ENCODE measurements at places on chromosomes 3 and 15. TPM values are rescaled to one million over a fixed set of nuclear protein-coding genes. Genes with fewer than 3 reads are reported as not detected.

DNA sequence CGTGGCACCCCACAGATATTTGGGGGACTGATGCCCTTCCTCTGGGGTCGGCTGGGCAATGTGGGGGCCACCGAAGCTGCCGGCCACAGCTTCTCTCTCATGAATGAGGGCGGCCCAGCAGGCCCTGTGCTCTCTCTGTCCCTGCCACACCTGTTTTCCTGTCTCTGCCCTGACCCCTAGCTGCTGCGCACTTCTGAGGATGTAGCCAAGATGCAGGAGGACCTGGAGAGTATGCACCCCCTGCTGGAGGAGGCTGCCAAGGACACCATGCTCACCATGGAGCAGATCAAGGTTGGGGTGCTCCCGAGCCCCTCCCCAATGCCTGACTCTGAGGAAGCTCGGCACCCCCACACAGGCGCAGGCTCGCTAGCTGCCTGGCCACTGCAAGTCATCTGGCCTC lies 59.7 kb downstream of the SEMA3G start:
- DNase-seq = no peak
- H3K27ac ChIP-seq = no peak overlapping the region
- no peak overlapping the region for H3K4me3 ChIP-seq
- H3K27me3 ChIP-seq = no peaks in the 10 kb centered on the region
- no peaks in the 10 kb centered on the region for H3K36me3 ChIP-seq

PLCD1 gene
- total RNA-seq = 19.9 TPM

DNA sequence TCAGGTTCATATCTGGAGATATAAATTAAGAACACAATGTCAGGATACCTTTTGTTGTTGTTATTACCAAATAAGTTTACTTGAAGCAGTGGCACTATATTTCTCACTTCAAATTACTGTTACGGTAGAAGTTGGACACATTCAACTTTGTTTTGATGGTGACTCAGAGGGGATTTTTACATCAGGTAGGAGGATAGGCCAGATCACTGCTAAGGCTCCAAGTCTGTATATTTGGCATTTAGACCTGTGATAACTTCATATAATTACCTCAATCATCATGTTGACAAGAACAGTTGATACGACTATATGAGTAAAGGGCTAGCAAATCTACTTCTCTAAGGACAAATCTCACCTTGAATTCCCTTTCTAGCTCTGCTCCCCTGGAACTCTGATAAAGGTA lies 15.6 kb downstream of the LZTFL1 start:
- no peak for DNase-seq
- no peaks in the 10 kb centered on the region for H3K4me1 ChIP-seq
- H3K4me3 ChIP-seq = no peak overlapping the region
- H3K27me3 ChIP-seq = no peaks in the 10 kb centered on the region

DPPA2 gene
- not detected for total RNA-seq

GRCh38 chr15:24772686-24773373 lies 97.3 kb downstream of the NPAP1 start:
- H3K27ac ChIP-seq = peak overlapping the region; percentile 30
- no peak overlapping the region for H3K4me3 ChIP-seq
- no peaks in the 10 kb centered on the region for H3K27me3 ChIP-seq
- no peaks in the 10 kb centered on the region for H3K4me1 ChIP-seq
- no peaks in the 10 kb centered on the region for H3K36me3 ChIP-seq
- peak; percentile 91 for DNase-seq

All from thyroid gland (tissue), 4 donors.